H1 (cell line): ENCODE measurements at places on chromosomes 7 and 10.

- no peak for DNase-seq
- no peaks in the 10 kb centered on the region for H3K36me3 ChIP-seq
- no peak overlapping the region for H3K27ac ChIP-seq
- no peak overlapping the region for H3K4me3 ChIP-seq
- no peaks in the 10 kb centered on the region for H3K4me1 ChIP-seq
Observed at GRCh38 chr10:61830846-61831273, 70.6 kb upstream of the ARID5B start.

DNA sequence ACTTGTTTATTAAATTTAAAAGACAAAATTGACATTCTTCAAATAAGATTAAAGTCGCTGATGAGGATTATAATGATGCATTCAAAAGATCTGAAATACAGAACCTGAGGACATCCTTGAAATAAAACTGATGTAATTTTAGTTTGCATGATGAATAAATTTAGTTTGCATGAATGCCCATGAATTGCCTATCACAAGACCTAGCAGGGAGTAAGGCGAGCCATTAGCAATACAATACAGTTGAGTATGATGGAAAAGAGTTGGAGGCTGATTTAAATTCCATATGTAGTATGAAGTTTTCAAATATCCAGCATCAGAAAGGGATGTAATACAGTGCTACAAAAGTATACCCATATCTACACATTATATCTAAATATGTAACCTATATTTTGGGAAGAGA, 321.3 kb downstream of the CACNA2D1 start:
- no peak overlapping the region for H3K4me3 ChIP-seq
- no peak overlapping the region for H3K27ac ChIP-seq
- DNase-seq = no peak
- H3K27me3 ChIP-seq = no peaks in the 10 kb centered on the region
- no peaks in the 10 kb centered on the region; the same call in 1 of the 2 replicates for H3K36me3 ChIP-seq

GRCh38 chr7:143085109-143085508, 33.0 kb downstream of the OR6V1 start:
- H3K36me3 ChIP-seq = no peaks in the 10 kb centered on the region
- no peak for DNase-seq
- H3K27me3 ChIP-seq = no peaks in the 10 kb centered on the region
- H3K27ac ChIP-seq = no peak overlapping the region
- no peaks in the 10 kb centered on the region for H3K4me1 ChIP-seq

- H3K4me3 ChIP-seq = no peak overlapping the region
- DNase-seq = no peak
- no peaks in the 10 kb centered on the region for H3K27me3 ChIP-seq
Observed at GRCh38 chr10:77207828-77208185, 429.8 kb downstream of the KCNMA1 start.

- DNase-seq = no peak
- peaks cover 58% of the 10 kb centered on the region for H3K36me3 ChIP-seq
- no peaks in the 10 kb centered on the region for H3K27me3 ChIP-seq
- H3K4me3 ChIP-seq = no peak overlapping the region
- no peaks in the 10 kb centered on the region for H3K4me1 ChIP-seq
- H3K27ac ChIP-seq = no peak overlapping the region
Observed at GRCh38 chr7:158650821-158651225, 53.8 kb downstream of the NCAPG2 start.

DNA sequence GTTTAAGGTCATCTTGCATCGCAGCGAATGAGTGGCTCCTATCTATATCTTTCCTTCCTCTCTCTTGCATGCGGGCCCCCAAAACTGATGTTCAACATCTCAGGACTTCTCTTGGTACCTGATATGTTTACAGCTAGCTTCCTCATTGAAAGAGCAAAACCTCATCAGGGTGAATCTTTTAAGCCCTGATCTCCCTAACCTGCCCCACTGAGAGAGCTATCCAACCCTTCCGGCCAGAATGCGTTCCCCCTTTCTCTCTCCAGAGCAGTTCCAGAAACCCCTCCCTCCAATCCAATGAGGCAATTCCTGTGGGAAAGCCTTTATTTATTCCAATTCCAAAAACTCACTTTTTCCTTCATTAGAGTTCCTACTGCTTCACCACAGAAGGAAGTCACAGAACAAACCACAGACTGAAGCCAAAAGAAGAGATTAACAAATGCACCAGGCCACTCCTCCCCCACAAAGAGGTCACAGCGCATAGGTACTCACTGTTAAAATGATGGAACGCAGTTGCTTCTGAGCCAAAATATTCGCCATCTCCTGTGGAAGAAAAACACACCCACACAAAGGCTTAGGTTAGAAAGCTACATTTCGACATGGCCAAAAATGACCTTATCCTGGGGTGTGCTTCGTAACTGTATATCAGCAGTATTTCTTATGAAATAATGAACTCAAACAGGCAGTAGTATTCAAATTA, 232.4 kb downstream of the ELMO1 start:
- H3K27me3 ChIP-seq = no peaks in the 10 kb centered on the region
- H3K27ac ChIP-seq = no peak overlapping the region
- no peaks in the 10 kb centered on the region for H3K36me3 ChIP-seq
- H3K4me3 ChIP-seq = no peak overlapping the region

GRCh38 chr10:89301721-89302445, at the start of gene IFIT2:
Gene IFIT2 (plus strand): TSS chr10:89302046. CDS start chr10:89302124, 78 bp downstream.
- H3K4me1 ChIP-seq = peaks cover 3% of the 10 kb centered on the region; the same call in 1 of the 2 replicates
- H3K4me3 ChIP-seq = no peak within 1 kb of the TSS
- H3K36me3 ChIP-seq = no peaks in the 10 kb centered on the region
- H3K27ac ChIP-seq = no peak within 1 kb of the TSS

DNA sequence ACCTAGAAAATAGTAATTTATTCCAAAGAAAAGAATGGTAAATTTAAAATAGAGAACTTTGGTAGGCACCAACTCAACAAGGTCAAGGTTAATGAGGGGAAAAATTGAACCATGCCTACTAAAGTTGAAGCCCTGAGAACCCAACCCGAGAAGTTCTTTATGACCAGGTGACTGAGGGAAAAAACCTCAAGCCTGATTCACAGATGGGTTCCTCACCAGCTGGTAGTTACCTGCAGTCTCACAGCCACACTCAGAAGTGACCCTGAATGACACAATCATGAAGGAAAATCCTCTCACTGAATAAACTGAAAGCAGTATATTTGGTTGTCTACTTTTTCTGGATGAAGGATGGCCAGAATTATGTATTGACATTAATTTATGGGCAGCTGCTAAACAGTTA, 7.0 kb downstream of the C10orf67 start:
- no peaks in the 10 kb centered on the region for H3K36me3 ChIP-seq
- H3K4me3 ChIP-seq = no peak overlapping the region
- H3K4me1 ChIP-seq = 0 out of 2 replicates have a peak, but pooled peaks cover 1% of the 10 kb centered on the region
- no peak overlapping the region for H3K27ac ChIP-seq

- DNase-seq = no peak
- no peak overlapping the region for H3K27ac ChIP-seq
- no peaks in the 10 kb centered on the region for H3K36me3 ChIP-seq
- H3K4me3 ChIP-seq = no peak overlapping the region
- H3K27me3 ChIP-seq = no peaks in the 10 kb centered on the region
Observed at GRCh38 chr7:26423436-26423835, 131.8 kb downstream of the SNX10 start.

DNA sequence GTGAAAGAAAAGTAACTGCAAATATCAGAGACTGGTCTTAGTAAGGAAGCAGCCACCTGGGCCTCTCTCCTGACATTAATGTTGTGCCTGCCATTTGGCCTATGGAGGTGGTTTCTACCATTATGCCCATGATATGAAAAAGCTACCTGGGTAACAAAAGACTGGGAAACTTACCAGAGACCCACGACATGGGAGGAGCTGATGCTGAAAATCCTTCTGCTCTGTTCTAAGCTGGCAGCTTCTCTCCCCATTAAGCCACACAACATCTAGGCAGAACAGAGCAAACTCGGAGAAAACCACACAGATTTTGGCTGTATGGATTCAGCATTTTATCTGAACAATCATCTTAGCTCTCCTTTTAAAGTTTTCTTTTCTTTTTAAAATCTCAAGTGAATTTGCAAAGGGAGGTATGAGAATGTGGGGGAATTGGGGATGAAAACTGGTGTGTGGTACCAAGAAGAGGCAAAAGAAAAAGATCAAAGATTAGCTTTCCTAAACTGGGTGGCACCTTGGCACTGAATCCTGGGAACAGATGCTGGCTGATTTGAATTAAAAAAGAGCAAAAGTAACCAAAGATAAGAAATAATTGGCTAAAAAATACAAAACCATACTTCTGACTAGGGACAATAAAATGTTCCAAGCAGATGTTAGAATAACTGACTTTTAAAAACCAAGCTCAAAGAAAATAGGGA, 128.6 kb upstream of the ANKRD1 start:
- H3K4me3 ChIP-seq = no peak overlapping the region
- H3K36me3 ChIP-seq = no peaks in the 10 kb centered on the region
- DNase-seq = no peak
- H3K4me1 ChIP-seq = no peaks in the 10 kb centered on the region
- H3K27me3 ChIP-seq = no peaks in the 10 kb centered on the region

DNA sequence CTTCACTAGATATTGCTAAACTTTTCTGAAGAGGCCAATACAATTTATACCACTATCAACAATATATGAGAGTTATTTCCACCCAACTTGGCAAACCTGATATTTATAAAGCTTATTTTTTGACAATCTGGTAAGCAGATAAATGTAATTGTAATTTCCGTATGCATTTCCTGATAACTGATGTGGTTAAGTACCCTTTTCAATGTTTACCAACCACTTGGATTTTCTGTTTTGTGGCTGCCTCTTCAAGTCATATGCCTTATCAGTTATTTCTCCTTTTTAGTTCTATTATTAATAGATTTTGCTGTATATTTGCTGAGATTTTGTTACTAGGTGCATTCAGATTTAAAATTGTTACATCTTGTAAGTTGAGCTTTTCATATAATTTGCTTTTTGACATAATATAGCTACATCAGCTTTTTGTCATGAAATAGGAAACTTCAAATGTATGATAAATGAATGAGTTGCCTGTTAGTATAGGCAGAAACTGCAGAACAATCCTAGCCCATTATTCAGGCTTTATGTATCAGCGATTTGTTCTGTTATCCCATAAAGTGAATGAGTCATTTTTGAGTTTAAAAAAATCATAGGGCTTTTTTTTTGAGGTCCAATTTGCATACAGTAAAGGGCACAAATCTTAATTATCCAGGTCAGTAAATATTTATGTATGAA, 11.5 kb downstream of the SGPL1 start:
- no peak for DNase-seq
- no peaks in the 10 kb centered on the region for H3K27me3 ChIP-seq
- no peak overlapping the region for H3K27ac ChIP-seq
- no peak overlapping the region for H3K4me3 ChIP-seq
- H3K36me3 ChIP-seq = no peaks in the 10 kb centered on the region

DNA sequence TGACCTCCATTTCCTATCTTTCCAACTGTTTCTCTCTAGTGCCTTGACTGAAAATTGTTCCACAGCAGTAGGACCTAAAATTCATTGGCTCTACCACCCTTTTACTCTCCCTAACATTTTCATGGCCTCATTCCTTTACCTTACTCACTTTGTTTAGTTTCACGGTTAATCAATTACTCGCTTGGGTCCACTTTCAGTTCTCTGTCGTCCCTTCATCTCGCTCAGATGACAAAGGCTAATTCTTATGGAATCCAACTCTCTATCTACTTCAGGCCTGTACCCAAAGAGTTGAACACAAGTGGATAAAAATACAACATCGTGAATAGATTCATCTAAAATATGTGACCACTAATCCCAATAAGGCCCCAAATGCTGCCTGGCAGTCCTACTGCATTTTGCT, 85.9 kb upstream of the ADO start:
- no peak for DNase-seq
- H3K4me3 ChIP-seq = no peak overlapping the region
- H3K4me1 ChIP-seq = no peaks in the 10 kb centered on the region
- H3K36me3 ChIP-seq = no peaks in the 10 kb centered on the region

- H3K27ac ChIP-seq = no peak overlapping the region
- no peaks in the 10 kb centered on the region for H3K27me3 ChIP-seq
- no peaks in the 10 kb centered on the region for H3K36me3 ChIP-seq
- no peak for DNase-seq
- no peaks in the 10 kb centered on the region for H3K4me1 ChIP-seq
Observed at GRCh38 chr7:25208525-25209221, 19.6 kb downstream of the NPVF start.
